Activated CD8-positive, alpha-beta T cell treated with anti-CD3 and anti-CD28 coated beads, Interleukin-2, amount 10 ng/mL, durations not matched to agents 7 days and 5 days (primary cell): ENCODE measurements at places on chromosomes 13 and 19.

- no peak for DNase-seq
Measured at GRCh38 chr19:3969435-3970312, 1.2 kb downstream of the DAPK3 start.

DNA sequence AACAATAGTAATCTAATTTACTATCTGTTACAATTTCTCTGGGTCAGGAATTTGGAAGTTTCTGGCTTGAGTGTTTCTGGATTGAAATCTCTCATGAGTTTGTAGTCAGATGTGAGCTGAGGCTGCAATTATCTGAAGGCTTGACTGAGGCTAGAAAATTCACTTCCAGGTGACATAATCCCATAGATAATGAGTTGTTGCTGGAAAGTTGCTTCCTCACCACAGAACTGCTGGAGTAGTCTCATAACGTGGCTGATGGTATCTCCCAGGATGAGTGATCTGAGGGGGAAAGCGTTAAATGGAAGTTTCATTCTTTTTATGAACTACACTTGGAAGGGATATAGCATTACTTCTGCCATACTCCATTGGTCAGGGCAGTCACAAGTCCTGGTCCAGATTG lies 15.3 kb upstream of the FPR3 start:
- no peak for DNase-seq

- DNase-seq = no peak
Measured at GRCh38 chr13:82565201-82565600, 1317.1 kb downstream of the SLITRK1 start.

GRCh38 chr13:110129076-110129475 lies 177.9 kb downstream of the COL4A1 start:
- DNase-seq = no peak

DNA sequence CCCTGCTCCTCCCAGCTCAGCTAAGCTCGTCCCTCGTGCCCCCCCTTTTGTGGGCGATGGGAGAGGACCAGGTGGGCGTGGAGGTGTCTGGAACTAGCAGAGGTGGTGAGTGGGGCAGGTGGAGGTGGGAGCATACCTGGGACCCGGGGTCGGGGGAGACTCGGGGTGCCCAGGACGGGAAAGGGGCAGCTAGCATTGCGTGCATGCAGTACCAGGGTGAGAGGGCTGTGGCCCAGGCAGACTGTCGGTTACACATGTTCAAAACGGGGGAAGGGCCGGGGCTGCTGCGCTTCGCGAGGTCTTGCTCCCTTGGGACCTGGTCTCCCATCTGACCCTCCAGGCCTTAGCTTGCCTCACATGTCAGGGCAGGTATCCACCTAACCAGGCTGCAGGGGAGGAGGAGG lies 9.1 kb downstream of the TLE5 start:
- no peak for DNase-seq
